ENCODE measurements at places on chromosomes 1 and 21. TPM values are rescaled to one million over a fixed set of nuclear protein-coding genes. Genes with fewer than 3 reads are reported as not detected.

- no peaks in the 10 kb centered on the region for H3K36me3 ChIP-seq
- H3K4me1 ChIP-seq, result no peaks in the 10 kb centered on the region
- H3K27me3 ChIP-seq, result no peaks in the 10 kb centered on the region
- no peak for DNase-seq
Observed at GRCh38 chr1:241773991-241774390, 74.0 kb upstream of the EXO1 start.

DNA sequence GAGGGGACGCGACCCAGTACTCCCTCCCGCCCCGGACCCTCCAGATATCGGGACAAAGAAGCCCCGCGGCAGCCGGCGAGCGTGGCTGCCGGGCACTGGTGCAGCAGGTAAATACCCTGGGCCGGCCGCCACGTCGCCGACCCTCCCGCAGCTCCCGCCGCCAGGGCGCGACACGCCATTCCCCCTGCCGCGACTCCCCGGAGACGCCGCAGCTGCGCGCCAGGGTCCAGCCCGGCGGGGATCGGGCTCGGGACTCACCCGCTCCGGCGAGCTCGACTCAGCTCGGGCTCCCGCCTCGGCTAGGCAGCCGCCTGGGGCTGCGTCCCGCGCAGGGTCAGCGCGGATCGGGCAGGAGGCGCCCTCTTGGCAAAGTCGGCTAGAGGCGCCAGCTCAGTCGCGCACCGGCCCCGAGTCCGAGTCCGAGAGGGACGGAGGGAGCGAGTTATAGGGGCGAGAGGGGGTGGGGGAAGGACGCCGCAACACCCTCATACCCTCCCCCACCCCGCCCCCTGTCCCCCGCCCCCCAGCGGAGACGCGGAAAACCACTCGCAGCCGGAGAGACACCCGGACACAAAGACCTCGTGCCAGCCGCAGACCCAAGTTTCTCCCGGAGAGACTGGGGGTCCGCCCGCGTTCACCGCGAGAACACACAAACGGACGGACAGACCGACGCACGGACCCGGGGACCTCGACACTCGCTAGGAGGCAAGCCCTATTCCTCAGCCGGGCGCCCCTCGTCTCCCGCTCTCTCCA lies 985 bp downstream of the SYT6 start:
- no peaks in the 10 kb centered on the region for H3K4me1 ChIP-seq
- peak; percentile 66 for DNase-seq
- no peaks in the 10 kb centered on the region for H3K27me3 ChIP-seq
- H3K4me3 ChIP-seq, result no peak overlapping the region
- no peaks in the 10 kb centered on the region for H3K36me3 ChIP-seq

- H3K27ac ChIP-seq, result no peak overlapping the region
- no peak overlapping the region for H3K4me3 ChIP-seq
- no peaks in the 10 kb centered on the region for H3K4me1 ChIP-seq
- no peaks in the 10 kb centered on the region for H3K27me3 ChIP-seq
- no peaks in the 10 kb centered on the region for H3K36me3 ChIP-seq
- DNase-seq, result no peak
Observed at GRCh38 chr1:70745199-70745598, 302.4 kb downstream of the PTGER3 start.

DNA sequence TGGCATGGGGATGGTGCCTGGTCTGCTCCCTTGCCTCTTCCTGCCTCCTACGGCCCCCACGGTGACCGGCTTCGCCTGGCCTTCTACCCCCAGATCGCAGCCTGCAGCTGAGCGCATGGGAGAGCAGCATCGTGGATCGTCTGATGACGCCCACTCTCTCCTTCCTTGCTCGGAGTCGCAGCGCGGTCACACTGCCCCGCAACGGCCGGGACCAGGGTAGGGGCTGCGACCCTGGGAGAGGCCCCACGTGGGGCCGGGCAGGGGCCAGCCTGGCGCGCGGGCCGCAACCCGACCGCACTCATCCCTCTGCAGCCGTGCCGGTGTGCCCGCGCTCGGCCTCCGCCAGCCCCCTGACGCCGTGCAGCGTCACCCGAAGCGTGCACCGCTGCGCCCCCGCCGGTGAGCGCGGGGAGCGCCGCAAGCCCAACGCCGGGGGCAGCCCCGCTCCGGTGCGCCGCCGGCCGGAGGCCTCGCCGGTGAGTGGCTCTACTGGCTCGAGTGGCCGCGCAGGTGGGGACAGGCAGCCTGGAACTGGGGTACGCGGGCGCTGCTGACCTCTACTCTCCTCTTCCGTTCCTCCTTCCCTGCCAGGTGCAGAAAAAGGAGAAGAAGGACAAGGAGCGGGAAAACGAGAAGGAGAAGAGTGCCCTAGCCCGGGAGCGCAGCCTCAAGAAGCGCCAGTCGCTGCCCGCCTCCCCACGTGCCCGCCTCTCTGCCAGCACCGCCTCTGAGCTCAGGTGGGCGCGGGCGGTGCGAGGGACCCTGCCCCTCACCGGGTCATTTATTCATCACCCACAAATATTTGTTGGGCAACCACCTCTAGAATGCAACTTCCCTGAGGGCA lies 20.4 kb downstream of the MAP7D1 start:
- no peaks in the 10 kb centered on the region for H3K27me3 ChIP-seq
- no peaks in the 10 kb centered on the region for H3K4me1 ChIP-seq
- no peak overlapping the region for H3K27ac ChIP-seq
- no peak for DNase-seq

DNA sequence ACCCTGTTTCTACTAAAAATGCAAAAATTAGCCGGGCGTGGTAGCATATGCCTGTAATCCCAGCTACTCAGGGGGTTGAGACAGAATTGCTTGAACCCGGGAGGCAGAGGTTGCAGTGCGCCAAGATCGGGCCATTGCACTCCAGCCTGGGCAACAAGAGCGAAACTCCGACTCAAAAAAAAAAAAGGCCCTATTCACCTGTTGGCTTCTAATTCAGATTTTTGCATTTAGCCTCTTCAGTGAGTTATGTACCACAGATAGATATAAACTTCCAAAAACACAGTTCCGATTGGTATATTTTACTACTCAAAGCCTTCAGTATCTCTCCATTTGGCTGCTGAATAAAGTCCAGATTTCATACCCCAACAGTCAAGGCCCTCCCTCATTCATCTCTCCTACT lies 42.7 kb downstream of the POU2F1 start:
- H3K4me3 ChIP-seq, result no peak overlapping the region
- no peak for DNase-seq
- no peak overlapping the region for H3K27ac ChIP-seq
- no peaks in the 10 kb centered on the region for H3K36me3 ChIP-seq
- H3K4me1 ChIP-seq, result peaks cover 5% of the 10 kb centered on the region

- H3K4me1 ChIP-seq, result no peaks in the 10 kb centered on the region
- H3K36me3 ChIP-seq, result no peaks in the 10 kb centered on the region
Observed at GRCh38 chr1:29630756-29631155, 394.4 kb downstream of the PTPRU start.

GRCh38 chr1:239219679-239220078 lies 166.7 kb upstream of the CHRM3 start:
- no peaks in the 10 kb centered on the region for H3K36me3 ChIP-seq
- H3K4me3 ChIP-seq, result no peak overlapping the region
- H3K27me3 ChIP-seq, result no peaks in the 10 kb centered on the region
- no peaks in the 10 kb centered on the region for H3K4me1 ChIP-seq
- H3K27ac ChIP-seq, result no peak overlapping the region

Gene MXRA8
- 105 TPM for total RNA-seq

Gene UMODL1
- total RNA-seq, result not detected

DNA sequence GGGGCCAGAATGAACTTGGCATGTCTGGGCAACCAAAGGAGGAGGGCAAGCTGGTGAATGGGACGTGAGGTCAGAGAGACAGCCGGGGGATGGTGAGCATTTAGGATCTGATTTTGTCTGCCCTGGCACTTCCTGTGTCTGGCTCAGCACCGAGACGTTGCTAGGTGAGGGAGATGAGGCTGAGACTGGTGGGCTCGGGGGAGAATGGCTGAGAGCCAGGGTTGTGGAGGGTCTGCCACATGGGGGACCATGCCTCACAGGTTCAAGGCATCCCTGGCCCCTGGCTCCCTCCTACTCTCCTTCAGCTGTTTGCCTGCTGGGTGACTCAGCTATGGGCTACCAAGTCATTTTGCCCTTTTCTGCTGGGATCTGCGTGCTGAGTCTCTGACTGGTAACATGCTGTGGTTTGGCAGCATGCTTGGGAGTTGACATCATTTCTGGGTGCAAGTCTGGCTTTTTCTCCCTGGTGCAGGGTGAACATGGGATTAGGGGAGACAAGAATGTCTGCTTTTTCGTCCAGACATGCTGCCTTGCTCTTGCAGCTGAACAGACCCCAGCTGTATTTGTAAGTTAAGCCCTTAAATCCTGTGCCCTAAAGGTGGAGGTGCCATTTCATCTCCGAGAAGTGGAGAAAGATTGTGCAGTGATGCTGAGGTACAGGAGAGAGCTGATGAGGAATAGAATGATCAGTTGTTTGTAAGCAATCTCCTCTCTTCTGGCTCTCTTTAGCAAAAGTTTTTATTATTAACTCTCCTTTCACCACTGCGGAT lies 17.6 kb downstream of the GALNT2 start:
- peak; percentile 89 for DNase-seq
- no peaks in the 10 kb centered on the region for H3K36me3 ChIP-seq
- H3K4me1 ChIP-seq, result peaks cover 14% of the 10 kb centered on the region
- H3K27ac ChIP-seq, result peak overlapping the region; percentile 99
- no peaks in the 10 kb centered on the region for H3K27me3 ChIP-seq

GRCh38 chr1:159920651-159921050 lies 4.7 kb downstream of the TAGLN2 start:
- H3K4me3 ChIP-seq, result no peak overlapping the region
- H3K36me3 ChIP-seq, result peaks cover 9% of the 10 kb centered on the region
- no peak overlapping the region for H3K27ac ChIP-seq
- no peak for DNase-seq

Gene EPHA8
- total RNA-seq, result not detected

Gene WNT4
- not detected for total RNA-seq

DNA sequence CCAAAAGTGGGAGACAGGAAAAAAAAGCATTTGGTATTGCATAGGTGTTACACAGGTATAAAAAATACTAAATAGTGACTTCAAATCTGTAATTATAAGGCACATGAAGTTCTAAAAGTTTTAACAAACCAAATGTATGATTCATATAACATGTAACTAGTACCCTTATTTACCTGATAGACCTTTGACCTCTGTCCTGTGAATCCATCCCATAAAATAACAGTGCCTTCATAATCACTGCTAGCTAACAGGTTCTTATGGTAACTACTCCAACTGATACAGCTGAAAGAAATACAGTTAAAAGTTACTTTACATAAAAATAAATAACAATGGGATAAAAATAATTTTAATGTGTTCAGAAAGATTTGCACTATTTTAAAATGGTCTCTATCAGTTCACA lies 163.5 kb downstream of the COP1 start:
- no peak for DNase-seq
- no peaks in the 10 kb centered on the region for H3K36me3 ChIP-seq
- H3K27me3 ChIP-seq, result no peaks in the 10 kb centered on the region
- no peak overlapping the region for H3K27ac ChIP-seq
- H3K4me3 ChIP-seq, result no peak overlapping the region

GRCh38 chr1:5888606-5889211 lies 103.5 kb downstream of the NPHP4 start:
- no peaks in the 10 kb centered on the region for H3K36me3 ChIP-seq
- no peak for DNase-seq
- H3K4me1 ChIP-seq, result no peaks in the 10 kb centered on the region
- H3K4me3 ChIP-seq, result no peak overlapping the region
- H3K27me3 ChIP-seq, result no peaks in the 10 kb centered on the region

Gene SOX13
- 40.9 TPM for total RNA-seq

DNA sequence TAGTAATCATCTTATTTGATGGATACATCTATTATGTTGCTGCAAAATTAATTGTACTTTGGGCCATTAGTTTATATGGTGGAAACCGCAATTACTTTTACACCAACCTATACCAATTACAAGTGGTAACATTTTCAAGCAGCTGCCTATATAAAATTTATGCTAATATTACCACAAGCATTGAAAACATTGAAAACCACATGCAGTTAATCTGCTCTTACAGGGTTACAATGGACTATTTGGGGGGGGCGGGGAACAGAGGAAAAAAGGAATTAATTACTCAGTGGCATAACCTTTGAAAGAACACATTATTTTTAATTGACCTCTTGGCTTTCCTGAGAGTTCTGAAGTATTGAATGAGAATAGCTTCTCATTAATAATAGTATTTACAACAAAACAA lies 1793.2 kb downstream of the NCAM2 start:
- DNase-seq, result no peak
- no peaks in the 10 kb centered on the region for H3K36me3 ChIP-seq
- no peaks in the 10 kb centered on the region for H3K4me1 ChIP-seq
- no peaks in the 10 kb centered on the region for H3K27me3 ChIP-seq
- no peak overlapping the region for H3K27ac ChIP-seq

Gene IFI44L
- 42.2 TPM for total RNA-seq

- no peaks in the 10 kb centered on the region for H3K36me3 ChIP-seq
- DNase-seq, result peak; percentile 61
- H3K4me1 ChIP-seq, result no peaks in the 10 kb centered on the region
Observed at GRCh38 chr1:109794319-109795132, 30.8 kb upstream of the EPS8L3 start.

DNA sequence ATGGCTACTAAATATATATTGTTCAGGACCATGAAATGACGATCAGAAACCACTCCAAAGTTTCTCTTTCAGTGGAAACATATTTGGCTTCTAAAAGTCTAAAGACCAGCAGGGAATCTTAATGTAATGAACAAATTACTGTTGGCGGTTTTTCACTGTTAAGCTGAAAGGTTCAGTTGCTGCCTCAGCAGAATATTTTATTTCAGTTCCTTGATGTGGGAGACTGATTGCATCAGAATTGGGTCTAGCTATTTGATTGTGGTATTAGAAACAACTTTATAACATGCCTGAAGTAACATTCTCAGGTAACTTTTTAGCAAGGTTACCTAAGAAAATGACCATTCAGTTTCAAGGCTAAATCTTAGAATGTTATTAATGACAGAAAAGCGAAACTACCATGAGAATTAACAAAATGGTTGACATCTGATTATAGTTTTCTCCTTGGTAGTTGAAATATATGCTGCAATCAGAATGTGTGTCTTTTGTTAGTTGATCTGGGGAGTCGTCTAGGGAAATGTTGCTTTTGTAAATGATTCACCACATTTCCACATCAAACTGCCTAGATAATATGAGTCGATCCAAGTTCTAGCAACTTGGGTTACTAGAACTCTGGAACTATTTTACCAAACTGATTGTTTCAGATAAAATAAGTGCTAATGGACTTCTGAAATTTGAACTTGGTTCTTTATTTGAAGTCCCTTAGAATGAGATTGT lies 200.4 kb downstream of the HMCN1 start:
- no peak overlapping the region for H3K27ac ChIP-seq
- H3K4me3 ChIP-seq, result no peak overlapping the region
- no peak for DNase-seq

DNA sequence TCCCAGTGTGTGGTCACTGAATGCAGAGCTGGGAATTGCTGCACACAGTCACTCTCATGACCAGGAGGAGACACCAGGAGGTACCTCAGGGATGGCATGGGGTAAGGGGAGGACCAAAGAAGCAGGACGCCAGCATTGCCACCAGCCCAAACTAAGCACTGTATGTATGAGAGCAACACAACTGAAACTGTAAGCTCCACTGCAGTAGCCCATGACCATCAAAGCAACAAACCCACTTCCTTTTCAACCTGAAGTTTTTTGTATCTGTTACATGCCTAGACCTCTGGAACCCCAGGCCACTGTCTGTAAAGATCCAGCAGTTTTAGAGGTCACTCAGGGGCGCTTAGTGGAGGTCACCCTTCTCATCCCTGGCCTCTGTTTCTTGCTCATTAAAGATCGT lies 164.3 kb downstream of the SETD4 start:
- H3K27ac ChIP-seq, result no peak overlapping the region
- H3K4me1 ChIP-seq, result no peaks in the 10 kb centered on the region
- H3K27me3 ChIP-seq, result no peaks in the 10 kb centered on the region
- DNase-seq, result no peak
- no peaks in the 10 kb centered on the region for H3K36me3 ChIP-seq

Gene PALMD
- total RNA-seq, result 27.2 TPM
